Effector CD8-positive, alpha-beta T cell (primary cell): ENCODE measurements at places on chromosomes 1 and 21.

- DNase-seq = no peak
These were observed 13.8 kb downstream of the OPTC start for GRCh38 chr1:203507759-203508158.

GRCh38 chr1:97074771-97075170 lies 353.2 kb downstream of the PTBP2 start:
- no peak for DNase-seq

- DNase-seq = no peak
These were observed 24.5 kb downstream of the ELF3 start for GRCh38 chr1:202034683-202035462.

DNA sequence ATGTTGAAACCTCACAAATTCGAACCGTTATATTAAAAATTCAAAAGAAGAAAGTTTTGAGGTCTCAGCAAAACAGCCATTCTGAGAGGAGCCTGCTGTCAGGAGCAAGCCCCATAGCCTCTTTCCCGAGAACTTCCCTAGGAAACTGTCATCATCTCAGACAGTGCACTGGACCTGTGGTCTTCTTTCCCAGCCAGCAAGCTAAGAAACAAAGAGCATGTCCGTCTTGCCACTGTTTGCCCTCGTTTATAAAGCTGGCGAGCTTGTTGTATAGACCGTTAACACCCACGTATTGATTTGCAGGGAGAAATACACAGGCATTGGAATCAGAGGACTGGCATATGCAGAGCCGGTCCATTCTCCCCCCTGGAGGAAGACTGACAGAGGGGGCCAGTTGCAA lies 407.0 kb downstream of the NPHP4 start:
- DNase-seq = no peak

DNA sequence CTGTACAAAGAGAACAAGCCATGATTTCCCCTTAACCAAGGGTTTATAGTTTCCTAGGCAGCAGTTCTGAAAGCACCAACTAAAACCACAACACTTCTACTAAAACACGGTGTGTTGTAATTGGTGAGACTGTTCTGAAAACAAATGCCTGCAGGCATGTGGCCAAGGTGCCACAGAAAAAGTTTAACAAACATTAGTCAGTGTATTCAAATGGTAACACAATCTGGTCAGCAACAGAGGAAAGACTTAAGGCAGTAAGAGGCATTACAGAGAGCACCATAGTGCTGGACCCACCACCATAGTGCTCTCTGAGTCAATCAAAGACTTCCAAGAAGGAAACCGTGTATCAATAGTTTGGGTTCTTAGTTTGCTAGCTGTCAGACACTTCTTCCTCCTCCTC lies 16.7 kb downstream of the SNIP1 start:
- DNase-seq = no peak

DNA sequence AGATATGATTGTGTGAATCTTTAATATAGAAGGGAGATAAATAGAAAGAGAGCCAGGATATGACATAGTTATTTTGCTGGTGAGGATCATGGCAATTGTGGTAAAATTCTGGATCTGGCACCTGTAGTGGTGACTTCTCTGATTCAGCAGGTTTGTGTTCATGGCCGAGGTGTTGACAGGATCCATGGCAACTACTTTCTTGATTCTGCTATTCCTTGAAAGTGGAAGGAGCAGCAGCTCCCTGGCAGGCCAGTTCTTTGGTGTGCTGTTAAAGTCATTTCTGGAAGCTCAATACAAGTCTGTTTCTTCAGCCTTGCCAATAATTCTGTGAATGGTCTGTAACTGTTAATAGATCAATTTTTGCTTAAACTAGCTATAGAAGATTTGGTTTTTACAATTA lies 33.4 kb downstream of the RGS4 start:
- DNase-seq = no peak

DNA sequence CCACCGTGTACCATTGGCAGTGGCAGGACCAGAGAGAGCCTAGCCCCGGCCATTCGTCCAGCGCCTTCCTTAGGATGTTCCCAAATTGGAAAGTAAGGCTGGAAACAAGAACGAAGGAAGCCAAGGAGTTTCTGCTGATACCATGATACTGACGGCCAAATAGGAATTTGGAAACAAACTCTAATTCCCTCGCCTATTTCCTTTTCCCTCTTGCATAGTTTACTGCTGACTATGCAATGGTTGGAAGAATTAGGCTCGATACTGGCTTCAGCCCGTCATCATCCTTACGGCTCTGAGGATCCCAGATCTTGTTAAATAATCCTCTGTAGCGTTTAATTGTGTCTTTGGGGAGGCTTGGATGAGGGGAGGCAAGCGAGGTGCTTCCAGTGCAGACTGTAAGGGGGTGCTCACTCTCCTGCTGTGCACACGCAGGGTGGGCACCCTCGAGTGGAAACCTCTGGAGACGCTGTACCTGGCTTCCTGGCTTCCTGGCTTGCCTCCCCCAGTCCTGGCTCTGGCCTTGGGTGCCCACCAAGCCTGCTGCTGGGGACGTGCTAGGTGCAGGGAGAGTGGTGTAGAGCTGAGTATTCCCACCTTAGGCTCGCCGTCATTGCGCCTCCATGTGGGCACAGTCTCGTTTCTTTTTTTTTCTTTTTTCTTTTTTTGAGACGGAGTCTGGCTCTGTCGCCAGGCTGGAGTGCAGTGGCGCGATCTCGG lies 27.4 kb upstream of the CAMTA1 start:
- DNase-seq = no peak

DNA sequence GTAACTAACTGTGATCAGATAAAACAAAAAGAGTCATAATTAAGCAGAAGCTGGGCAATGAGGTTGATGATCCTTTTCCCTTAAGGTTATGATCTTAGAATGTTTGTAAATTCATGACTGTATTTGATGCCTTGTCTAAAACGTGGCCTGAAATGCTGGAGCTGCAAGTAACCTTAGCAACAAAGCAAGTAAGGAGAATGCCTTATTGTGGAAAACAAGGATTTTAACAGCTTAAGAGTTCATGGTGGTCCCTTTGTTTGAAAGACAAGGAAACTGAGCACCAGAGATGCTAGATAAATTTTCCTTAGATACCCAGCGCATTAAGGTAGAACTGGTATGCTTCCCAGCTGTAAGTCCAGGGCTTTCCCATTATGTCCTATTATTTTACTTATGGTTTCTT lies 25.7 kb upstream of the XPR1 start:
- DNase-seq = no peak

GRCh38 chr1:48790397-48790796 lies 13.7 kb upstream of the BEND5 start:
- DNase-seq = no peak

DNA sequence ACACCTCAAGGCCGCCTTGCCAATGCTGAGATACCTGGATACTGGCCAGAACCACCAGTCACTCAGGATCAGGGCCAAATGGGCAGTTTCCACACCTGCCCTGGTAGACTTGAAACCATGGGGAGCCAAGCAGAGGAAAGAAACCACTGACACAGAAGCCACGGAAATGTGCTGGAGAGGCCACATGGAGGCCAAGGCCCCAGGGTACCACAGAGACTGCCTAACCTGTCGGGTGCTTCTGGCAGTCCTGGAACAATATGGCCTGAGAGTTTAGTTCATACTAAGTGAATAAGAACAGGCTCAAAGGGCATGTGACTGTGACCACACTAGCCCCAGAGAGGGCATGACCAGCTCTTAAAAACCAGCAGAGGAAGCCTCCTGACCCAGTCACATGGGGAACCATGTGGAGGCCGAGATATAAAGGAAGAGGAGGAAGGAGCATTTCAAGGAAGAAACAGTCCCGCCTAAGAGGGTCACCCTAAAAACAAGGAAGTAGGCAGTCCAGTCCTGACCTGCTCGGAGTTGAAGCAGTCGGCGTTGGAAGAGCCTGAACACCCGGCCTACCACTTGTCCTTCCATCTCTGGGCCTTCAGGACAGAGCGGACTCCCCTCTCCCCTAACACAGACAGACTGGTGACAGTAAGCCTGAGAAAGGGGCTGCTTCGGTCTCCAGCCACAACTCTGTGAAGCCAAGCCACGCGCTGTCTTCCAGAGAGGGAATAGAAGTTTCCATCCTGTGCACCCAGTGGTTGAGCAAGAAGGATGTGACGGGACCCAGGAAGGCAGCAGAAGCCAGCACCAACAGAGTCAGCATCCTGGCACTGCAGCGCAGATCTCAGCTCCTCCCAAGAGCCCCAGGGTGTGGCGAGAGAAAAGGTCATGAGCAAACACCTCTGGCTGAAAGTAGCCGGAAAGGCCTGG lies at the start of gene DENND2D:
Gene DENND2D (minus strand): TSS at position 766 of the 921 bp plus-strand sequence. CDS start 187 bp downstream, at position 579.
- no peak for DNase-seq

- DNase-seq = no peak
These were observed 133.3 kb upstream of the SYT6 start for GRCh38 chr1:114286960-114287359.

- no peak for DNase-seq
These were observed 237.9 kb downstream of the USP25 start for GRCh38 chr21:15967661-15968060.

DNA sequence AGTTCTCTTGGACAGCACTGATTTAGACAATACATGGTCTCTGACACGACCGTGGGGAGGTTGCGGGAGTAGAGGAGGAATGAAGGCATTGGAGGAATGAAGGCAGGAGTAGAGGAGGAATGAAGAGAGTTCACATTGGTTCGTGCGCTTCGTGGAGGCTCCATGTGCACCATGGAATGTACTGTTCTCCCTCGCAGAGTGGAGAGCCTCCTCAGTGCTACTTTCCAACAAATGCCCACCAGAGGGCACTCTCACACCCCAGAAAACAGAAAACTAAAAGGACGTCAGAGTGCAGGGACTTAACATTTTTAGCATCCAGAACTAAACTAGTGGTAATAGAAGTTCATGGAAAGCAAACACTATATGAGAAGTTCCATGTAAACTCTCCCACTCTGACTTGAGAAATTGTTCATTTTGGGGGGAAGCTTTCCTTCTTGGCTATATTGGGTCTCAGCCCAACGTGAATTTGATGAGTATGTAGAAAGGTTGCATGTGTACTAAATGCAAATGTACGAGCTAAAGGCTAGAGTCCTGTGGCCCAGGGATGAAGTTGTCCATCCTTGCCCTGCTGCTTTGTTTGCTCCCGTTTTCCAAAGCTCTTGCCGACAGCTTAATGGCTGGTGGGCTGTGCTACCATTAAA lies 211.6 kb downstream of the LMX1A start:
- DNase-seq = no peak

DNA sequence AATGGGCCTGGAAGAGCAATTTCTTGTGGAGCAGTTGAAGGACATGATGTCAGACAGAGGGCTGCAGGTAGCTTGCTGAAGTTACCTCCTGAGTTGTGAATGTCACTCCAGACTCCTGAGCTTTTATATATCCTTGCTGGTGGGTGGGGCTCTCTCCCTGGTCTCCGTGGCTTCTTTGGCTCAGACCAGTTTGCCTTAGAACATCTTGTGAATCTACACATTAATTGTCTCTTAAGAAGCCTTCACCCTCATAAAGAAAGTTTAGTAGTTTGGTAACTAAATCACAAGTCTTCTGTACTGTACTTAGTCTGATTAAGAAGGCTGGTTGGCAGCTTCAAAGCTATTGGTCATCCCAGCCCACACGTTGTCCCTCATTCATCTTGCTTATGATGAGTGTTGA lies at the start of gene KRTAP11-1:
Gene KRTAP11-1 (minus strand): TSS at position 101 of the 400 bp plus-strand sequence. CDS start 56 bp downstream, at position 45.
- no peak for DNase-seq

GRCh38 chr1:118998171-118998570 lies 10.0 kb upstream of the TBX15 start:
- no peak for DNase-seq

DNA sequence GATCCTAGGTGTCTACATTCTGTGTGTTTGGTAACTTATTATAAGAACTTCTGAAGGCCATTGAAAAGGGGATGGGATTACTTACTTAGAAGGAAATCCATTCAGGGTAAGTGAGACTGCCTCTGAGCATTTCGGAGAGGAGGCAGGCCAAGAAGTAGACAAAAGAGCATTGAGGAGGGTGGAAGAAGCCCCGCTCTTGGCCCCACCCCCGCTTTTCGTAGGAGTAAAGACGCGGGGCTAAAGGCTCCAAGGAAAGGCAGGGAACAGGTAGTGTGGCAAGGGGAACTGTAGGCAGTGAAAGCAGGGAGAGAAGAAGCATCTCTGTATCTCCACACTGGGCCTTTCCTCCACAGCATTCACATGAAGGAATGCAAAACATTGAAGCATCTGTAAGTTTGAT lies 51.8 kb upstream of the GRIK1 start:
- no peak for DNase-seq

DNA sequence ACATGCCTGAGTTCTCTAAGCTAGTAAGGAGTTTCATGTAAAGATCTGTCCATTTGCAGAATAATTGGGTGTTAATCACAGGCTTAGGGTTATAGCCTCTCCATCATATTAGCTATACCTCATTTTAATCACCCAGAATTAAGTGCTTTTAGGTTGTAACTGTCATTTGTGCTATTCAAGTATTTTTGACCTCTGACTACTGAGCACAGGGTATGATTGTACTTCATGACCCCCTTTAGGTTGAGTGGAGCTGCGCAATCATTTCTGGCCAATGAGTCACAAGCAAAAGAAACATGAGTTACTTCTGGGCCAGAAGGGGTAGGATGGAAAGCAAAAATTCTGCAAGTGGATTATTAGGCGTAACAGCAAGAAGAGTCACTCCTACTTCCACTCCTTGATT lies 8.4 kb upstream of the SNX7 start:
- no peak for DNase-seq

DNA sequence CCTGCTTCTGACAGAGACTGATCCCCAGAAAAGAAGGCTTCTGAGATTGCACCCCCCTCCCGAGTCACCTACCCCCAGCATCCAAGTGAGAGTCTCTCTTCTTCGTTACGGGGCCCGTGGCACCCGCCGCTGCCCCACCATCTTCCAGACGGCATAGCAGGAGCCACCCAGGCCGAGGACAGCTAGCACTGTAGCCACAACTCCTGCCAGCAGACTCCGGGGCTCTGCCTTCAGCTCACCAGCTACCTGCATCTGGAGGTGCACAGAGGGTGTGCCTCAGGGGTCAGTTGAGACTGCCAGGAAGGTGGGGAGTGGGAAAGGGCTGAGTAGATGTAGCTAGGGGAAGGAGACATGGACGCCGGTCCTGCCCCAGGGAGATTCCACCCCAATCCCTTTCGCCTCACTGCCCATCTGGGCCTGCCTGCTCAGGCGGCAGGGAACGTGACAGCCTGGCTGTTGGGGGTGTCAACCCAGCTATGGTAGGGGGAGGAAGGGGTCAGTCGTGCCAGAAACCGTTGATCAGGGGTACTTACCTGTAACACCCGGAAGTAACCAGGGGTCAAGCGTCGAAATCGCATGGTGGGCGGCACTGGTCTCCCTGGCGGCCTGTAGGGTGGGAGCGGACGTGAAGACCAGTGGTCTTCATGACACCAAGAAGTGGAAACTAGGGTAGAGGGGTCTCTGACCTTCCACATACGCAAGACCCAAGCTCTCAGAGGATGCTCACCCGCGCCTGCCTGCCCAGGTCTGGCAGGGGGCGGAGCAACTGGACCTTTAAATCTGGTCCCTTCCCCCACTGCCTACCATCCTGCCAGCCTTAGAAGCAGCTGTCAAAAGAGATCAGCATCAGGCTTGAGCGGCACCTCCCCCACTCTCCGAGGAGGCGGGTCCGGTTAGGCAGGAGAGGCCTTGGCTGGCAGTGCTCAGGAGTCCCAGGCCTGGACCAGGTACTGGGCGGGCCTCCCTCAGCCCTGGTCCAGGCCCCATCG lies at the start of gene ZNF593OS:
Gene ZNF593OS (minus strand): TSS at position 749 of the 989 bp plus-strand sequence. CDS start 171 bp downstream, at position 578.
- no peak for DNase-seq
